Osteoblast (primary cell): ENCODE measurements at places on chromosomes 12 and 14.
A peak's percentile ranks its signal among the peaks of the same experiment; 100 is the strongest.

DNA sequence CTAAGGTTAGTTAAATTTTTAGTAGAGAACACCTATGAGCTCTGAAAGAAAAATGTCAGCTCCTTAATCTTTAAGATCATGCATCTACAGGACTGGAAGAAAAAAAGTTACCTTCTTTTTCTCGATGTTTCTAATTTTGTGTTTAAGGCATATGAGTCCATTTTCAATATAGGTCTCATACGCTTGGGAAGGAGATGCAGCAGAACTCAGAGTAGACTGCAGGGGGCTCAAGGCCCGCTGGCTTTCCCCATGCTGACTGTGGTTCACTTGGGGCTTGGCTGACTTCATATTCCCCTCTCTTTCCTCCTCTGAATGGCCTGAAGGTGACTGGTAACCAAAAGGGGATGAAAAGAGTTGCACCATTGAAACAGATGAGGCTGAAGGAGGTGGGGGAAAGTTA lies 1.5 kb downstream of the CAPRIN2 start:
- H3K4me3 ChIP-seq: peak overlapping the region; percentile 89
- no peaks in the 10 kb centered on the region for H3K27me3 ChIP-seq

DNA sequence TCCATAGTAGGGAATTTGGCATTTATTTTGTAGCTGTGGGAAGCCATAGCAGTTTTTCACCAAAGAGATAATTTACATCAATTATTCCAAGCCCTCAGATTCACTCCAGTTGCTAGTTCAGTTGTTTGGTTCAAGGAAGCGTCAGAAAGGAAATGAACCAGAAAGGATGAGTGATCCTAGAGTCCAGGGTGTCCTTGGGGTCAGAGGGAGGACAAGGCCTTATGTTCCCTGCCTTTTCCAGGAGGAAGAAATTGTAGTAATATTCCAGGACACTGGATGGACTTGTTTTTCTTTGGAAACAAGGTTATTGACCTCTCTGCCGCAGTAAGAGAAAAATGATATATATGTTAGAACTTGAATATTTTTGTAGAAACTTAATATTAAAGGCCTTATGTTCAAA lies 409.5 kb downstream of the RGS6 start:
- DNase-seq: no peak
- H3K36me3 ChIP-seq: no peaks in the 10 kb centered on the region
- no peak overlapping the region for H3K27ac ChIP-seq
- H3K4me3 ChIP-seq: no peak overlapping the region
- H3K4me1 ChIP-seq: no peaks in the 10 kb centered on the region

- DNase-seq: no peak
- no peaks in the 10 kb centered on the region for H3K27me3 ChIP-seq
- H3K27ac ChIP-seq: no peak overlapping the region
These were observed 782.5 kb downstream of the C12orf50 start for GRCh38 chr12:87246726-87247125.

- H3K27me3 ChIP-seq: no peaks in the 10 kb centered on the region
- no peak for DNase-seq
- no peak overlapping the region for H3K4me3 ChIP-seq
These were observed 868.6 kb downstream of the LRFN5 start for GRCh38 chr14:42475289-42475688.

DNA sequence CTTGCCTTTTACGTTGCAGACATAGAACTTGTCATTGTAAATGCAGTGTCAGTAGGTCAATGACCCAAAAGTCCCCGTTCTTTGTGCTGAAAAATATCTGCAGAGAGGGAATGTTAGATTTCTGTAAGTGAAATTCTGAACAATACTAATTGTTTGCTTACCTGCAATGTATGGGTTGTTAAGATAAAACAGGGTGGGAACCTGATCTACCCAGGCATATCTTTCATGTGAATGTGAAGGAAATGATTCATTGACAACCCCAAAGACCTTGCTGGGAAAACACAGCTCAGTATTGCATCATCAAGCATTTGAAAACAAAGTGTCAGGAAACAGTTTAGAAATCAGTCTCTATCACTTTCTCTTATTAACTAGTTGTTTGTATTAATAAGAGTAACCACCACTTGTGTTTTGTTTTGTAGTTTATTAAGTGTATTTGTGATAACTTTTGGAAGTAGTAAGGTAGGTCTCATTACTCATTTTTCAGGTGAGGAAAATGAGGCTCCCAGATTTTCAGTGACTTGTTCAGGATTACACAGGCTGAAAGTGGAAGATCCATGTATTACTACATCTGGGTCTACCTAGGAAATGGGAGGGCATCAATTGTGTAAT lies 57.9 kb upstream of the SLC38A2 start:
- H3K4me1 ChIP-seq: peaks cover 26% of the 10 kb centered on the region
- H3K27me3 ChIP-seq: no peaks in the 10 kb centered on the region
- peak; percentile 31 for DNase-seq

- H3K4me1 ChIP-seq: peaks cover 21% of the 10 kb centered on the region
- DNase-seq: no peak
- no peak overlapping the region for H3K27ac ChIP-seq
These were observed 581 bp downstream of the ARG2 start for GRCh38 chr14:67620217-67620785.

GRCh38 chr14:23285530-23286019 lies 357 bp downstream of the HOMEZ start:
- H3K4me3 ChIP-seq: peak overlapping the region; percentile 94
- peaks cover 15% of the 10 kb centered on the region for H3K27me3 ChIP-seq
- peaks cover 16% of the 10 kb centered on the region for H3K4me1 ChIP-seq
- H3K27ac ChIP-seq: peak overlapping the region; percentile 54

DNA sequence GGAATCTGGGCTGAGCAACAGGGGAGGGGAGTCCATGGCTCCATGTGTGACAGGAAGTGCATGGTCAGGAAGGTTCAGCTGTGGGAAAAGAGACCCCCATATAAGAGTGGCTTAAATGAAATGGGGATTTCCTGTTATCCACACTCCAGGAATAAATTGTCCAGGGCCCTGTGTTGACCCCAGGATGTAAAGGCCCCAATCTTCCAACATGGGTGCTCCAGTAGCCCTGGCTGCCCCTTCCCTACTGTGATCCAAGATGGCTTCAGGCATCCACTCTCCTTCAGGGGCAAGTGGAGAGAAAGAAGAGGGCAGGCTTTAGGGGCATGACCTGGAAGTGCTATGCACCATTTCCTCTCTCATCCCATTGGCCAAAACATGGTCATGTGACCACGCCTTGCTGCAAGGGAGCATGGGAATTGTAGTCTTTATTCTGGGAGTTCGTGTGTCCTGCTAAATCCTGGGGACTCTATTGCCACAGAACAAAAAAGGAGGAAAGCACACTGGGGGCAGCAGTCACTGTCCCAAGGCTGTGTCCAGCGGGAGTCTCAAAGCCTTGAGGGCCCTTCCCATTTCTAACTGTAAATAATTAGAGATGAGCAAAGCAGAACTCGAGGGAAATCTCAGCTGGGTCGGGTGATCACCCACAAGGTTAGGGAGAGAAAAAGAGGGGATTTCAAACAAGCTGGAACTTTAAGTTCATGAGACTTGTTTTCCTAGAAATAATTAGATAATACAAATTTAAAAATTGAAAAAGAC lies 289.2 kb downstream of the ADGRD1 start:
- H3K4me3 ChIP-seq: no peak overlapping the region
- no peaks in the 10 kb centered on the region for H3K36me3 ChIP-seq
- H3K4me1 ChIP-seq: no peaks in the 10 kb centered on the region
- H3K27me3 ChIP-seq: no peaks in the 10 kb centered on the region
- DNase-seq: peak; percentile 65
- no peak overlapping the region for H3K27ac ChIP-seq

DNA sequence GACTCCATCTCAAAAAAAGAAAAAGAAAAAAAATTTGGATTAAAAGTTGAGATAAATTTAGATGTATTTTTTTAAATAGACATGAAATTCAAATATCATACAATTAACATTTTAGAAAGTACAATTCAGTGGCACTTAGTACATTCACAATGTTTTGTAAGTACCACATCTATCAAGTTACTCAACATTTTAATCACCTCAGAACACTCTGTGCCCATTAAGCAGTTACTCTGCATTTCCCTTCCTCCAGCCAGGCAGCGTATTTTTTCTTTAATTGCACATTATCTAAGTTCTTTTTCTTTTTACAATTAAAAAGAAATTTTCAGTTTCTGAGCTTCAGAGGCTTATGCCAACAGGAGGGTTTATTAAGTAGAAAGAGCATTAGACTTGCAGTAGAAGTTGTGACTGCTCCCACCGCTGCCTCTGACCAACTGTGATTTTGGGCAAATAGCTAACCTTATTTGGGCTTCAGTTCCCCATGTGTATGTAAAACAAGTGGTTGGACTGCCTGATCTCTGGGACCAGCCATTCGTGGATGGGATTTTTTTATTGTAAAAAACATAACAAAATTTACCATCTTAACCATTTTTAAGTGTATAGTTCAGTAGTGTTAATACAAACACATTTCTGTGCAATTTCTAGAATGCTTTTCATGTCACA lies 65.7 kb downstream of the WNK1 start:
- H3K36me3 ChIP-seq: peaks cover 14% of the 10 kb centered on the region
- no peak overlapping the region for H3K4me3 ChIP-seq
- DNase-seq: no peak

DNA sequence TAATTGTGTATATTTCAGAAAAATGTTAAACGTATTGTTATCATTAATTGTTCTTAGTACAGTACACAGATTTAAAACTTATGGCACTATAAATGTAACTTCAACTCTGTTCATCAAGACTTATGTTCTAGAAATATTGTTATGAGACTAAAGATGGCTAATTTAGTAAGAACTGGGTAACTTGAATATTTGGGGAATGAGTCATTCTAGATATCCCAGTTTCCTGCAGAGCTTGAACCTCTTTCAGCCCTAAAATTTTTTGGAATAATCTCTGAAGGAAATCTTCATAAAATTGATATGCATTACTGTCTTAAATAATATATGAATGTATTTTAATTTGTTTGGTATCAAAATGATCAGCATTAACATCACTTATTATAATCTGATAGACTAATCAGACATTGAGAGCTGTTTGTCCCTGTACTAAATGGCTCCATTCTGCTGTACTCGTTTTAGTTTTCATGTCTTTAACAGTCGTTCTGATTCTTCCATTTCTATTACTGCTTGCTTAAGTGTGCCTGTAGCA lies 87.1 kb downstream of the VEZT start:
- H3K4me1 ChIP-seq: peaks cover 26% of the 10 kb centered on the region
- H3K36me3 ChIP-seq: peaks cover 25% of the 10 kb centered on the region
- peak; percentile 64 for DNase-seq
- no peaks in the 10 kb centered on the region for H3K27me3 ChIP-seq
- H3K27ac ChIP-seq: peak overlapping the region; percentile 12

DNA sequence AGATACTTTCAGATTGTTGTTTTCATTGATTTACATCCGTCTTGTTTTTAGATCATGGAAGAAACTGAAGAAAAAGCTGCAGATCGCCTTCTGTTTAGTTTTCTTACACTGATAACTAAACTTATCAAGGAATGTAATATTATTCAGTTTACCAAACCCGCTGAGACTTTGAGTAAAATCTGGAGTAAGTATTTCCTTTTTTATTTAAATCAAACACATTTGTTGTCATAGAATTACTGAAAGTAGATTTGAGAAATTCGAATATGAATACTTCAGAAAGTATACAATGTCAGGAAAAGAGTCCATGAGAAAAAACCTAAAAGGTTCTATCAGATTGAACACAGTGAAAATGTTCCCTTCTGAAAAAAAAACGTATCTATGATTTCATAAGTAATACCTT lies 32.0 kb downstream of the ARL1 start:
- no peaks in the 10 kb centered on the region for H3K4me1 ChIP-seq
- peak; percentile 37 for DNase-seq
- H3K27ac ChIP-seq: no peak overlapping the region
- no peaks in the 10 kb centered on the region for H3K27me3 ChIP-seq
